Dermis lymphatic vessel endothelial cell (primary cell): ENCODE measurements at places on chromosomes 7 and 10. TPM values are rescaled to one million over a fixed set of nuclear protein-coding genes. Genes with fewer than 3 reads are reported as not detected.

Gene MYL10
- not detected in 2 replicates for total RNA-seq

Gene SFRP4
- total RNA-seq, result under 0.01 TPM in 1 of 2 replicates, not detected in the other

Gene OR9A2
- total RNA-seq, result not detected in 2 replicates

Gene FLNC
- total RNA-seq, result 98.2 and 119 TPM in 2 replicates

Gene CFAP69
- 0.76 and 3.0 TPM in 2 replicates for total RNA-seq
